ENCODE measurements at places on chromosomes 3 and 15.

GRCh38 chr3:174330303-174330702, 528.8 kb upstream of the NAALADL2 start:
- no peak for DNase-seq

DNA sequence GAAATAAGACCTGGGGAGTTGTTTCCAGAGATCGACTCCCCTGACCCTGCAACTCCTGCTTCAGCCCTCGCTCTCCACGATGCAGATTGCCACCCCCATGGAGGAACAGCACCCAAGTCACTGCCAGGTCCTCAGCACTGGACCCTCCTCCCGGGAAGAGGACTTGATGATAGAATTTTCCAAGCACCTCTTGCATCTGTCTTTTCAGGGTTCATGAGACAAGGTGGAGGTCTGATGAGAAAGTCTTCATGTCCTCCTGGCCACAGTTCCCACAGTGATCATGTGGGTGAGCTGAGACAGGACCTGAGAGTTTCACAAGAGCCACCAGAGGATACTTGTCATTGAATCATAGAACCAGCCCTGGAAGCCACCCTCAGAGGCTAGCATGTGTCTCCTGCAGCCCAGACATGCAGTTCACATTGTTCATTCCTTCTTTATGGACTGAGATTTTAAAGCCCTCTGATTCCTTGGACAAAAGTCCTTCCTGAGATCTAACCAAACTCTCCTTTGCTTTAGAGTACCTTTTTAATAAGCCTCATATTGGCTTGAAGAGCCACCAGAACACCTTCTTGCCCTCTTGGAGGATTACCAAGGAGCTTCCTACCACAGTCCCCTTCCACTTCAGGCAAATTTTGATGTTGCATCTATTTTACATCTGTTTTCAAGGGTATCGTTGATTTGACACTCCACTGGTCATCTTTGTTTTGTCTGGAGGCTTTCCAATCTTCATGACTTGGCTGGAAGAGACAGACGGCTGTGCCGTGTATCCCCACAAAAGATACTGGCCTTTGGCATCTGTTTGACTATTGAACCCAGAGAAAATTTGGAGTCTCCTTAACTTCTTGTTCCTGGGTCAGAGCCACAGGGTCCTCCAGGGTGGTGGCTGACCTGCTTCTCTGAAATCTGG, 224.8 kb upstream of the BHLHE40 start:
- DNase-seq: no peak

- no peak for DNase-seq
These were observed 27.6 kb downstream of the FOXL2 start for GRCh38 chr3:138919325-138919724.

GRCh38 chr3:177657243-177657642, 460.0 kb upstream of the TBL1XR1 start:
- peak; percentile 53 for DNase-seq

DNA sequence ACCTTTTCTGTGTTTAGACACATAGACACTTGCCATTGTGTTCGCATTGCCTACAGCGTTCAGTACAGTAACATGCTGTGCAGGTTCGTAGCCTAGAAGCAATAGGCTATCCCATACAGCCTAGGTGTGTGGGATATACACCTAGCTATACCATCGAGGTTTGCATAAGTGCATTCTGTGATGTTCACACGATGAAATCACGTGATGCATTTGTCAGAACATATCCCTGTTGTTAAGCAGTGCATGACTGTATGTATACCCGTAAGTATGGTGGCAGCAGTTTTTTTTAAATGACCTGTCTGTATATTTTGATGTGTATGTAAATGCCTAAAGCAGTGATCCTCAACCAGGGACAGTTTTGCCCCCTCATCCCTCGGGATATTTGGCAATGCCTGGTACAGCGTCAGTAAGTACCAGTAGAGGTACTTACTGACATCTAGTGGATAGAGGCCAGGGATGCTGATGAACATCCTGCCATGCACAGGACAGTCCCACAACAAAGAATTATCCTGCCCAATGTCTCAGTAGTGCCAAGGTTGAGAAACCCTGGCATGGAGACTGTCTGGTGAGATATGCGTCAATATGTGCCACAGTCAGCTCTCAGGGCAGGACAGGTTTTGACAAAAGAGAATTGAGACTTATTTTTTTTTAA, 129.1 kb downstream of the HCN4 start:
- DNase-seq: no peak

- DNase-seq: no peak
These were observed 95.2 kb upstream of the PLCL2 start for GRCh38 chr3:16789344-16790120.

- DNase-seq: no peak
These were observed 680.3 kb downstream of the AGBL1 start for GRCh38 chr15:86759800-86760523.

DNA sequence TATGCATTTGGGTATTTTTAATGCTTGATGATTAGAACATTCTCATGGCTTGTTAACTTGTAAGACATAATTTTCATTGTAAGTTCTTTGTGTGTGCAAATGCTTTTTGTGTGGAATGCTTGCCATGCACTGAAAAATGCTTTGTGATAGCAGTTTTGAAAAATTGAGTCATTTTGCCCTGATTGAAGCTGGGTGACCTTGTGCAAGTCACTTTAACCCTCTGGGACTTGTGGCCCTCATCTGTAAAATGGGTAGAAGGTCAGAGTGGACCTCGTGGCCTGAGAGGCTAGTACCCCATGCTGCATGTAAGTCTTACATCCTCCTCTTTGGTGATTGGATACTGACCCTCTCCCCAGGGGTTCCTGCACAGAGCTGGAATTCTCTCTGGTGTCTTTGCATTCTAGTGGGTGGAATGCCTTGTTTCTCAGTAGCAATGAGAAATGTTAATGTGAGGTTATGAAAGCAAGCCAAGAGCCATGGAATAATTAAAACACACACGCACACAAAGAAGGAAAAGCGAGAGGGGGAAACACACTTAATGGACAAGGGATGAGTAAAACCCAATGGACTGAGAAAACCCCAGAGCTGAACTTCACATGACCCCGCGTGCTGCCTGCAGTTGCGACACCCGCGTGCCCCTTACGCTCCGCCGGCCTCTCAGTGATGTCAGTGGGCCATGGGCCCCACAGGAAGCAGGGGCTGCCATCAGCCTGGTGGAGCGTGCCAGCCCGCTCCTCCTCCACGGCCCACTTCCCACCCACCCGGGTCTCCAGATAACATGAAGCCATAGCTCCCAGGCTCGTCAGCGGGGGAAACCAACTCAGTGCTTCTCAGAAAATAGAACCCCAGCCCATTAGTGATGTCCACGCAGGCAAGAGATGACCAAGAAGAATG, 44.0 kb downstream of the SMAD3 start:
- no peak for DNase-seq

Data from prostate gland (tissue), 2 donors.